Spleen (tissue), 13 donors: ENCODE measurements at places on chromosomes 7 and 10. TPM values are rescaled to one million over a fixed set of nuclear protein-coding genes. Genes with fewer than 3 reads are reported as not detected.

DDX56 gene
- 105 TPM for polyA plus RNA-seq

ZNF518A gene
- 6.4 TPM for polyA plus RNA-seq

CFAP58 gene
- polyA plus RNA-seq = 0.10 TPM

PIK3AP1 gene
- polyA plus RNA-seq = 62.7 TPM

CCL24 gene
- polyA plus RNA-seq = 6.8 TPM

NPC1L1 gene
- polyA plus RNA-seq = 0.03 TPM

TEX47 gene
- not detected for polyA plus RNA-seq

MSMB gene
- not detected for polyA plus RNA-seq

HIPK2 gene
- polyA plus RNA-seq = 1.7 TPM

JAKMIP3 gene
- polyA plus RNA-seq = 0.13 TPM

EPDR1 gene
- 5.5 TPM for polyA plus RNA-seq

GPR158 gene
- 0.03 TPM for polyA plus RNA-seq

VAX1 gene
- polyA plus RNA-seq = not detected

PCDH15 gene
- 0.80 TPM for polyA plus RNA-seq

ARHGEF35 gene
- 2.6 TPM for polyA plus RNA-seq

SLC26A4 gene
- polyA plus RNA-seq = 0.24 TPM

PON1 gene
- polyA plus RNA-seq = not detected

SPDYE16 gene
- polyA plus RNA-seq = not detected

TPST1 gene
- polyA plus RNA-seq = 4.8 TPM

TFEC gene
- polyA plus RNA-seq = 6.8 TPM

C10orf71 gene
- polyA plus RNA-seq = not detected
